Fibroblast of skin of left quadriceps (primary cell): ENCODE measurements at places on chromosomes 13 and 19.

DNA sequence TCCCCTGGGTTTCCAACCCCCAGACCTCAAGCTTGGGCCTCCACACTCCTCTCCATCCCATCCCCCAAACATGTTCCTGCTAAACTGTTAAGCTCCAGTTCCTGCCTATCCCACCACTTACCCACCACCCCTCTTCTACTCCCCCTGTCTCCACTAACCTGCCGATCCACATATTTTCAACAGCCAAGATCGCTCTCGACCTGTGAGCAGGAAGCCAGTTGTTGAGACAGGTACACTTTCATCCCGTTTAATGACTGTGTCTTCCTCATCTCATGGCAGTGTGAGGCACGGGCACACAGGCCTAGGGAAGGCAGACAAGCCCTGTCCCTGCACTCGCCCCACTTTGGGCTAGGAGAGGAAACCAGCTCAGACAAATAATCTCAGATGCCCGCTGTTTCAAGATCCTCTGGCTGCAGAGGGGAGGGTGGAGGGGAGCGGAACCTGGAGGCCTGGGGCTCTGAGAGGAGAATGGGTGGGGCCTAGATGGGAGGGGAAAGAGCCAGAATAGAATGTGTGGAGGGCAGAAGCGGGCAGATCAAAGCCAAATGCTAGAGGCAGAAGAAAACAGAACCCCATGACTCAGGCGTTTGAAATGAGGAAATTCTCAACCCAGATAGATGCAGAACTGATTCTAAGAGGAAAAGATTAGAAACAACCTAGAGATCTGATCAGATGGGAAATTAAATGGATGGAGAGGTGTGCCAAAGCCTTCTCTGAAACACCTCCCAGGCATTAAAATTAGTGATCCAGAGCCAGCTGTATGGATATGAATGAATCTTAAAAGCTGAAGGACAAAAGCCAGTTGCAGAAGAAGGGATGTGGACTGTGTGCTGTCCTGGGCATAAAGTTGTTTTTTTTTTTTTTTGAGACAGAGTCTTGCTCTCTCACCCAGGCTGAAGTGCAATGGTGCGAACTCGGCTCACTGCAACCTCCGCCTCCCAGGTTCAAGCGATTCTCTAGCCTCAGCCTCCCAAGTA, 16.9 kb upstream of the CYP2S1 start:
- DNase-seq: peak; percentile 51

DNA sequence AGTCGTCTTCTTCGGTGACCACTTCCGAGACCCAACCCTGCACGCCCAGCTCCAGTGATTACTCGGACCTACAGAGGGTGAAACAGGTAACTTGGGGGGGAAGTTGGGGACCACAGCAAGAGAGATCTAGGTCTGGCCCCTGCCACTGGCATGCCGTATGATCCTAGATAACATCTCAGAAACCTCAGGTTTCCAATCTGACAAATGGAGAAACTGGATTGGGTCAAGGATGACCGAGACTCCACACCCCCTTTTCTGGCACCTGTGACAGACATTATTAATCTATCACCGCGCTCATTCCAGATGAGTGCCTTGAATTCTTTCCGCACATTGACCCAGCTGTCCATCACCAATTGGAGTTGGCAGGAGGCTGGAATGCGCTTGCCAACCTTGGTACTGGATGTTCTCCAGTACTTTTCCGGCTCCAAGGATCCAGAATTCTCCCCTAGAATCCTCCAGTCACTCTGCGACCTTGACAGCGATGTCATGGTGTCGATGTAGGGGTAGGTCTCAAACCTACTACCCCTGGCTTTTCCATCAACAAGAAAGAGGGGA, 17.4 kb downstream of the VASP start:
- no peak for DNase-seq

- no peak for DNase-seq
Observed at GRCh38 chr13:24011266-24011665, 114.0 kb upstream of the C1QTNF9B start.

DNA sequence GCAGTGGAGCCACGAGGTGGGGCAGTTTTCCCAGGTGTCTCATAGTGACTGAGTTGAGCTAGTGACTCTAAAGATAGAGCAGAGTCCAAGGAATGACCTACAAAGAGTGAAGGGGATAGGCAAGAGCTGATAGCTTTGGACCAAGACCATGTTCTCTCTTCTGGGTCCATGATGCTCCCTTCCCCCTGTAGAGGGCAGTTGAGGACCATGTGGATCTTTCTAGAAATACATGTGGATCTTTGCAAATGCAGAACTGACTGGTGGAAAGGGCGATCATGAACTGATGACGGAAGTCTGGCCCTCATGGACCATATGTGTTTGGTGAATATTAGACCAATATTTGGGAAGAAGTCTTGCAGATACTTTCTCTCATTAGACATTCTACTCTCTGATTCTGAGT, 6.9 kb downstream of the PSG1 start:
- DNase-seq: no peak

DNA sequence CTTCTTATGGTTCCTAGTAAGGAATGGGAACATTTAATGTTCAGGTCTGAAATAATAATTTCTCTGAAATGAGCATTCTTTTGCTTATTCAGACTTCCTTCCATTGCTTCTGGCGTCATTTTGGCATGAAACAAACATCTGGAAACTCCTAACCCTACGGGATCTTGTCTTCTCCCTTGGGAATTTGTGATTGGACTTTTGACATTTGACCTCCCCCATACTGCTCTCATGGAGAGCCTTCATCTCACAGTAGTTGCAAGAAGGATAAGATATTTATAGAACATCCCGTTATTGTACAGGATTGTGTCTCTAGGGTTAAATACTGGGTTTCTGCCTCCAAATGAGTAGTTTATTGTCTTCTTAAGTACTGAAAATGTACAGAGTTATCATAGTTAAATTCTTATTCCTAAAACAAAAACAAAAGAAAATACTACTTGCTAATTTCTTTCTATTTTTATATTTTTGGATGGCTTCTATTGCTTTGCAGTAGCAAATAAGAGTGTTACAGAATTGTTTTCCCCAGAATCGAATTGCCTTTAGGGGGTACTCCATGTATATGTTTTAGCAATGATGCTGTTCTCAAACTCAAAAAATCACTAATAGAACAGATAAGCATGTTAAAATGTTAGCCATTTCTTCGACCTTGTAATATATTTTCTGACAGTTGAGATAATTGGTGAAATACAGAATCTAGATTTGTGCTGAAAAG, 366.8 kb downstream of the DLEU7 start:
- DNase-seq: no peak

GRCh38 chr19:42115219-42115618, 17.0 kb downstream of the POU2F2 start:
- DNase-seq: no peak

- DNase-seq: no peak
Observed at GRCh38 chr19:29576761-29577648, 29.1 kb upstream of the POP4 start.

GRCh38 chr13:106287351-106287750, 248.1 kb downstream of the EFNB2 start:
- DNase-seq: no peak

DNA sequence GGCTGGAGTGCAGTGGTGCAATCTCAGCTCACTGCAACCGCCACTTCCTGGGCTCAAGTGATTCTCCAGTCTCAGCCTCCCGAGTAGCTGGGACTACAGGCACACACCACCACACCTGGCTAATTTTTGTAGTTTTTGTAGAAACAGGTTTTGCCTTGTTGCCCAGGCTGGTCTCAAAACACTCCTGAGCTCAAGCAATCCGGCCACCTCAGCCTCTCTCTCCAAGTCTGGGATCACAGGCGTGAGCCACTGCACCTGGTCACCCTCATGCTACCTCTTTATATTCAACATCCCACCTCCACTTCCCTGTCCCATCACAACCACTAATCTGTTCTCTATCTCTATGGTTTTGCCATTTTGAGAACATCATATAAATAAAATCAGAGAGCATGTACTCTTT, 155.7 kb downstream of the PTPRS start:
- DNase-seq: no peak

DNA sequence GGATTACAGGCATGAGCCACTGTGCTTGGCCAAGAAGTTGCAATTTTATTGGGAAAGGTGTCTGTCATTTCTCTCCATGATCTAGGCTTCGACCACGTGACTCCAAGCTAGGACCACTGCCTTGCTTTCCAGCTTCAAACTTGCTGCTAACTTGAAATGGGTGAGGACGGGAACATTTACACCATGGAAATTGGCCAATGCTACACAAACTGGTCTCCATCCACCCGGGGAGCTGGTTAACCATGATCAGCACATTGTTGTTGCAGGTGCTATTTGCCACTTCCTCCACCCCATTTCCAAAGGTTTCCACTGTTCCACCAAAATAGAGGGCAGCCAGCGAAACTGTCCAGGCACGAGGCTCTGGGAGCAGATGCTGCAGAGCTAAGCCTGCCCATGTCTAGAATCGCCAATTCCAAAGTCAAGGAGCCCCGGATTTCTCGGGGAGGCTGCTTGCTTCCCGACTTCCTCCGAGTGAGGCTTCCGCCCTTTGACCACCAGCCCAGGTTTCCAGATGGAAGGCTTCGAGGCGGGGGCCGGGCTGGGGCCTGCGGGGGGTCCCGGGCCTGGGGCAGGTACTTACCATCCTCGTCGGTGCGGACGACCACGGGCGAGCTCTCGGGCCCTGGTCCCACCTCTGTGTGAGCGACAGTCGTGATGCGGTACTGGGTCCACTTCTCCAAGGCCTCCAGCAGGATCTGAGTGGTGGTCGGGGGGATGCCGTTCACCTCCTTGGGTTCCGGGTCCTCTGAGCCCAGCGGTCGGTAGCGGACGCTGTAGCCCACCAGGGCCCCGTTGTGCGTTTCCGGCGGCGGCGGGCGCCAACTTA, 109.7 kb downstream of the PTPRS start:
- DNase-seq: no peak

DNA sequence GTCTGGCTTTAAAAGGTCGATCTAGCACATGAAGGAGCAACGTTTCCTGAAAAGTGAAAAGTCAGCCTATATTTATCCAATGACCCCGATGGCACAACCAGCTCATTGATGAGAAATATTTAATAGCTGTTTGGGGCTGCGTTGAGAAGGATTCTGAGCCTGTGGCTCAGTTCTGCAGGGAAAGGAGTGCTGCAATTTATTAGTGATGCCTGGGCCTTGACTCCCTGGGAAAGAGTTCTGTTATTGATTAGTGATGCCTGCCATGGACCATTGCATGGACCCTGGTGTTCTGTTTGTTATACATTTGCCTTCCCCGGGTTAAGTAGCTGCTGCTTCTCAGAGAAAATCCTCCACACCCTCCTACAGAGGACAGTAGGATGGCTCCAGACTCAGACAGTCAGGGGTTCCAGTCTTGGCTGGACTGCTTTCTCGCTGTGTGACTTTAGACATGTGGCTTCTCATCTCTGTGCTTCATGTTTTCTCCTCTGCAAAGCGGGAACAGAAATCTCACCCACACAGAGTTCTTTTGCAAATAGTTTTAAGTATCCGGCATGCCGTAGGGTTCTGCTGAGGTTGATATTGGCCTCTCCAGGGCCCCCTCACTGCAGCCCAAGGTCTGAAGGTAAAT, 17.7 kb upstream of the PTPRS start:
- DNase-seq: no peak

- DNase-seq: no peak
Observed at GRCh38 chr13:33182729-33183128, 102.8 kb downstream of the STARD13 start.

- no peak for DNase-seq
Observed at GRCh38 chr19:14048443-14049153, 13.3 kb downstream of the PALM3 start.

DNA sequence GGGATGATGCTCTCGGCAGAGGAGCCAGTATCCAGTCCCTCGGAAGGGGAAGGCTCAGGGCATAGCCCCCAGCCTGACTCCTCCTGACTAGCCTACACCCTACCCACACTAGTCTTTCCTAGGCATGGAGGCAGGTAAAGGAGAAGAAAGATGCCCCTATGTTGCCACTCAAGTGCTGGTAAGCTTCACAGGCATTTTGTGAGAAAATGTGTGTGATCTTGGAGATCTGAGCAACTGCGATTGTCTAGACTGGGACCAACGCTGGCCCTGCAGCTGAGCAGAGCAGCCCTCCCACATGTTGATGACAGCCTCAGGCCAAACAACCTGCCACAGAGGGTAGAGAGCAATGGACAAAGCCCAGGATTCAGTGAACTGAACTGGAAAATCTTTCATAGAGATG, 11.7 kb upstream of the ATP12A start:
- no peak for DNase-seq

DNA sequence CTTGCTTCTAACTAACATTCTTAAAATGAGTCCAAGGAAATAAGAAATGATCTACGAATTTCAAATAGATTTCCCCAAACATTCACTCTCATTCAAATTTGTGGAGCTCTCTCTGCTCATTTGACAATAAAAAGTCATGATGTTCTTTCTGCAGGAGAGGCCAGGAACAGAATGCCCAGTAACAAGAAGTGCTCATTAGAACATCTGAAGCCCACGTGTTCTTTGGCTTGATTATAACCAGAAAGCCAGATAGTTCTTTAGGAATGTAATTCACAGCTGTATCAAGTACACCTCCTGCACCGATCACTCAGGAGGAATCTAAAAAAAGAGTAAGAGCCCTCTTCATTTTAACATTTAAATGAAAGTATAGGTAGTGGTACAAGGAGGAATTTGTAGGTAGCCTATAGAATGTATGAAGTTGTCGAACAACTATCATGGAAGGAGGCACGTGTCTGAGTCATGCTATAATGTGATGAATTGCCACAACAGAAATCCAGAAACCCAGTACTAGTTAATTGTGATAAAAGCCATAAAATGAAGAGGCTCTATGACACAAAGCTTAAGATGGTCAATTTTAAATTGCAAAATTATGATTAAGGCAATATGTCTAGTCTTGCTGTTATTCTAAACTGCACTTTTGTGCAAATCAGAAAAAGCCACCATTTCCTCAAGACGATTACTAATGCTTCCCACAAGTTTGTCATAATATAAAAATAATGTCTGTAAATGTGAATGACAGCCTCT, 12.8 kb downstream of the MEDAG start:
- no peak for DNase-seq

DNA sequence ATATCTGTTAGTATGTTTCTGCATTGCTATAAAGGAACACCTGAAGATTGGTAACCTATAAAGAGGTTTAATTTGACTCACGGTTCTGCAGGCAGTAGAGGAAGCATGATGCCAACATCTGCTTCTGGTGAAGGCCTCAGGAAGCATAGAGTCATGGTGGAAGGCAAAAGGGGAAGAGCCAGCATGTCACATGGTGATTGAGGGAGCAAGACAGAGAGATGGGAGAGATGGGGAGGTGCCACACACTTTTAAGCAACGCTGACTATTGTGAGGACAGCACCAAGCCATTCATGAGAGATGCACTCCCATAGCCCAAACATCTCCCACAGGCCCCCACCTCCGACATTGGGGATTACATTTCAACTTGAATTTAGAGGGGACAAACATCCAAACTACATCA, 32.8 kb downstream of the COG6 start:
- DNase-seq: no peak

GRCh38 chr19:38196948-38197656, 26.9 kb downstream of the DPF1 start:
- DNase-seq: no peak

GRCh38 chr19:32063601-32064000, 281.8 kb upstream of the ZNF507 start:
- no peak for DNase-seq
